SK-MEL-5 (cell line): ENCODE measurements at places on chromosomes 6 and 20. TPM values are rescaled to one million over a fixed set of nuclear protein-coding genes. Genes with fewer than 3 reads are reported as not detected.

DNA sequence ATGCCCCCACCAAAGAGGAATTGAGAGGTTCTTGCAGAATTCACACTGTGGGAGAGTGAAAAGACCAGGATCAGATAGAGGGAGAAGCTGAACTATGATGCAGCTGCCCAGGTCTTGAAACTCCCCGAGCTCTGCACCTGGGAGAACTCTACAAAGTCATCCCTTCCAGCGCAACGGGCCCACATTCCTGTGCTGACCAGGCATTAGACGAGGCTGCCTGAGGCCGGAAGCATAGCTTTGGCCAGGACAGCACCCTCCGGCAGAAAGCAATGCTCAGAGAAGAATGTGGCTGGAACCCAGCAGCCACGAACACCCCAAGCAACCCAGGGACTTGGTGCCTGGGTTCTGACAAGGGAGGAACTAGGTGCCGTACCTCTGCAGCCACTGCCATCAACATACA is 281.5 kb upstream of the CDH4 start:
- DNase-seq = no peak

DNA sequence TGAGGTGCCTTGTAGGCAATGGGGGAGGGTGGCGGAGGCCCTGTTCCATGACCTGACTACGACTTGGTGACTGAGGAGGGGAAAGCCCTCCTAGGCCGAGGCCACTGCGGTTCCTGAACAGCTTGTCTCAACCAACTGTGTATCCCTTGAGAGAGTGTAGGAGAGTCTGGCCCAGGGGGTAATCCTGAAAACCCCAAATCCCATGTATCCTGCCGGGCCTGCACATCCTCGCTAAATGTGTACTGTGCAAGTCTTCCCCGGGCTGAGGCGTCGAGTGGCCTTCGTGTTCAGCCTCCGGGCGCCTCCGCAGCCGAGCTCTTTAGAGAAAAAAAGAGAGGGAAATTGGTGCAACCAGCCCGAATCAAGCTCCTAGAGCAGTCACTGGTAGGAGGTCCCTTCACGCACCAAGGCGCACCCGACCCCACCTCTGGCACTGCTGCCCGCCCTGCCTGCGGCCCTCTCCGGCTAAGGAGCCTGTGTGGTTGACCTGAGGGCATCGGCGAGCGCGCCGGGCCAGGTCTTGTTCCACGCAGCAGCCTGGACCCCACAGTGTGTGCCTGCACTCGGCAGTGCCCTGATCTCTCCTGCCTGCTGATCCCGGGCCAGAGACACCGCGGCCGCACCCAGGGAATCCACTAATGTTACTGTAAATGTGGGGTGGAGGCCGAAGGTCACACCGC is 7.3 kb downstream of the SIM1 start:
- DNase-seq = no peak

DNA sequence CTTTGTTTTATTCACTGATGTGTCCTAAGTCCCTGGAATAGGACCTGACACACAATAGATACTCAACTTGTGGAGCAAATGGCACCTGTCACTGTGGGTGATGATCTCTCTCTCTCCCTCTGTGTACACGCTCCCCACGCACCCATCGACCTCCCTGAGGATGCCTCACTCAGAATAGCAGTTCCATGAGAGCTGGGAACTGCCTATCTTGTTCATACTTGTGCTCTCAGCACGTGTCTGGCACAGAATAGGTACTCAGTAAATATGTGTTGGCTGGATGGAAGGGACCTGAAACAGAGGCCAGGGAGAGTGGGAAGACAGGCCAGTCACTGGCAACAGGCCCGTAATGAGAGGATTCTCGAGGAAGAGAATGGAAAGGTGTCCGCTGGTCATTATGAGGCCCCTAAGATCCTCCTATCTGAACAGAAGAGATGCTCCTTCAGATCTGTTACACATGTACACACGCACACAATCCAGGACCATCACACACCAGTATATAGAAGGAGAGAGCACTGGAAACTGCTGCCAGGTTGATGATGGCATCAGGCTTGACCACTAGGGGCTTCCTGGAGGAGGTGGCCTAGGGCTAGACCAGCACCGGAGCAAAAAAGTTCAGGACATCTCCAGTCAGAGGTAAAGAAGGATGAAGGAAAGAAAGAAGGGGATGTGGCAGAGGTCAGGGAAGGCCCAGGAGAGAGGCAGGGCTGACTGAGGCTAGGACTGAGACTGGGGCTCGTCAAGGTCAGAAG is 30.9 kb downstream of the VEGFA start:
- no peak for DNase-seq

- no peak for DNase-seq
Measured at GRCh38 chr6:106253172-106253571, 72.4 kb downstream of the ATG5 start.

DNA sequence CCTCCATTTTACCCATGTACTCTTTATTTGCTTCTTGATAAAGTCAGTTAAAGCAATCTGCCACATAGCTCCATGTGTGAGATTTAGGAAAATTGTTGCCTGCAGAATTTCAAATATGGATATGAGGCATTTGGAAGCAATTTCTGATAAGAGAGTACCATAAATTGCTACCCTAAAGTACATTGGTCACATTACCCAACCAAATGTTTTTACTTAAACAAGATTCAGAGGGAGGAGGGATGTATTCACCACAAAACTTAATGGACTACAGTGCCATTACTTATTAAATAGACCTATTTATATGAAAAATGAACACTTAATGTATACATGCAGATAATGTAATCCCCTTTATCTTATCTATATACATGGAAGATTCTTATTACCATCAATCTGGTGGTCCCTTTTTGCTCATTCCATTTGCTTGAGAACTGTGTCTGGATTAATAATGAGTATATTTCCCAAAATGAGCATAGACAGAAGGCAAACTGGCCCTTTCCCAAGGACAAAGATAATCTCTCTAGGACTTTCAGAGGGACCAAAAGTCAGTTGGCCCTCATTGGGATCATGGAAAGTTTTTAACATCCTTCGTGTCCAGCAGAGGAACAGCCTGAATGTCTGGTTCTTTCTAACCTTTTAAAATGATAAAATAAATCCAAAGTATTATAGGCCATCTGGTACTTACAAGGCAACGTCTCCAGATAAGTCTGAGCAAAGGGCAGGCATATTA is 526.4 kb downstream of the CBLN4 start:
- DNase-seq = no peak

- DNase-seq = no peak
Measured at GRCh38 chr6:101232961-101233360, 160.5 kb upstream of the GRIK2 start.

DNA sequence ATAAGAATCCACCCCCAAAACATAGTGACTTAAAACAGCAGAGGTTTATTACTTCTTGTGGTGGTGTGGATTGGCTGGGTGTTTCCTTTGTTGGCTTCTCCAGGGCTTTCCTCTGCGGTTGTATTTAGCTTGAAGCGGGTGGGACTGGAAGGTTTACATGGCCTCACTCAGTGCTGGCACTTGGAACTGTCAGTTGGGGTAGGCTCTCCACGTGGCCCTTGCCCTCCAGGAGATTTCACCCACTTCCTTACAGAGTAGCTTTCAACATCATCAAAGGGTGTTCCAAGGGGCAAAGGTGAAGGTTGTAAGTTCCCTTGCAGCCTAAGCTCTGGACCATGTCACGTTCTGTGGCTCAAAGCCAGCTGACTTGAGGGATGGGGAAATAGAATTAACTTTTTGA is 32.5 kb upstream of the NKX2-2 start:
- no peak for DNase-seq

DNA sequence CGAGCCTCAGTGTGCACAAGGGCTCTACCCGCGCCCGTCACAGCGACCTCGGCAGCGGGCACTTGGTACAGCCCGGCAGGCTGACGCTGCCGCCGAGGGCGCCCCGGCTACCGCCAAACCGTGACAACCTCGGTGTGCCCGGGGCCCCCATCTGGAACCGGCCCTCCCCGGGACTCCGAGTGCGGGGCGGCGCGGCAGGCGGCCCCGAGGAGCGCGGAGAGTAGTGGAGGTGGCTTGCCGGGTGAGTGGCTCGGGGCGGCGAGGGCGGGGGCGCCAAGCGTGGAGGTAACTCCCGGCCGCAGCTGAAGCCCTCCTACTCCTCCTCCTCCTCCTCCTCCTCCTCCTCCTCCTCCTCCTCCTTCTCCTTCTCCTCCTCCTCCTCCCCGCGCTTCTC is at the start of gene ISM1:
Gene ISM1 (plus strand): TSS at position 371 of the 394 bp plus-strand sequence. CDS start 503 bp downstream, outside the sequence.
- DNase-seq = no peak

GRCh38 chr6:75563032-75563431 is 38.6 kb upstream of the SENP6 start:
- peak; percentile 78 for DNase-seq

- DNase-seq = no peak
Measured at GRCh38 chr6:80249897-80250296, 143.4 kb downstream of the BCKDHB start.

DNA sequence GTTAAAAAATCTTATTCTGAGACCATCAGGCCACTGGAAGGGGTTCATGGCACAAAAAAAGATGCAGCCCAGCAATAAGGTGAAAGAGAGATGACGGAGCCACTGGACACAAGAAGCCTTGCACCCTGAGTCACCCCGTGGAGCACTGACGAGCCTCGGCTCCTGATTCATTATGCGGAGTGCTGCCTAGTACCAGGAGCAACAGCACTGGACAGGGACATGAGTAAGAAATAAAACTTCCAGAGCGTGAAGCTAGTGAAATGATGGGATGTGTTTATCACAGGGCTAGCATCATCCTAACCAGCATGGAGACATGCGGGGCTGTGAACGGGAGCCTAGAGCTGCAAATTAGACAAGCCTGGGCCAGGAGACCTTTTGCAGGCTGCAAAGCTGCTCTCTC is 53.3 kb downstream of the RNASET2 start:
- DNase-seq = no peak

GRCh38 chr20:61024390-61024789 is 227.7 kb upstream of the CDH4 start:
- DNase-seq = no peak

DNA sequence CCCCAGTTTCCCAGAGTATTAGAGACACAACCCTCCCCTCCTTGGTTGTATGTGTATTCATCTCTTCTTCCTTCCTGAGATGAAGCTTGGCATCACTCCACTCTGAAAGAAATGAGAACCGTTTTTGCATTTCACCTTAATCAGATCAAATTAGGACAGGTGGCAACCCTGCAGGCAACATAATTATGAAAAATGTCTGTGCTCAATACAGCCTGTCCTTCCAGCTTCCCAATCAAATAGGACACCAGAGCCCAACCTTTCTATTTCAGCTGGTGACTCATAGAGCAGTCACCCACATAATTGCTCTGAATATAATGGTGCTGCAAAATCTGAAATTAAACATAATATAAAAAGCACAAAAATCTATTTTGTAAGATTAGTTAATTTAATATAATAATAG is 310.2 kb upstream of the AGPAT4 start:
- no peak for DNase-seq

DNA sequence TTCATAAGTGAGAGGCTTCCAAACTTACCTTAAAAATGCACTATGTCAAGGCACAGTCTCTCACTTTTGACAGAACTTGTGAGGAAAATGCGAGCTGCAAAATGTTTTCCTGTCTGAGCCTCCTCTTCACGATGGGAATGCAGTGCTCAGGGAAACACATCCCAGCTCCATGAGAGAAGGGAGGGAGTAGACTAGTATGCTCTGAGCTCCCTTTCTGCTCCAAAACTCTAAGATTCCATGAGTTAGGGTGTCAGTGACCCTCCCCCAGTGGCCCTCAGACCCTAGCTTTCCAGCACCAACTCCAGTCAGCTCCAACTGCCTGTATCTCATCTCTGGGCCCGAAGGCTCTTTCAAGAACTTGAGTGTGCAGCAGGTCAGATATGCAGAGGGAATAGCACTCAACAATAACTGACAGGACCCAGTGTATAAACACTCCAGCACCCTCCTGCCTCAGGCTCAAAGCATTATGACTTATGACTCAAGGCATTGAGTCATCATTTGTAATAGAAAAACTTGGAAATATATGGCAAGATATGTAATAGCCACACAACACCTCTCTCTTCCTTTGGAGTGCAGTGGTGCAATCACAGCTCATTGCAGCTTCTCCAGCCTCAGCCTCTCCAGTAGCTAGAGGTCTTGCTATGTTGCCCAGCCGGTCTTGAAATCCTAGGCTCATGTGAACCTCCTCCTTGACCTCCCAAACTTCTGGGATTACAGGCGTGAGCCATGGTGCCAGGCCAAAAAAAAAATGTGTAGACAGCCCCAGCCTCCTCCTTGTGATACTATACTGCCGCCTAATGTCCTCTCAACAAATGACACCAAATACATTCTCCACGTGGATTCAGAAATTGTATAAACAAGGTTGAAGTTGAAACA is 16.7 kb upstream of the ENTPD6 start:
- peak; percentile 80 for DNase-seq

Gene KIF13A
- total RNA-seq = 44.6 and 46.2 TPM in 2 replicates

Gene GINM1
- 28.1 and 29.0 TPM in 2 replicates for total RNA-seq

Gene GLP1R
- total RNA-seq = not detected in 2 replicates

Gene C20orf144
- total RNA-seq = not detected in 2 replicates

Gene CCDC170
- total RNA-seq = not detected in 2 replicates

Gene CGA
- 0.55 TPM in 1 of 2 replicates, not detected in the other for total RNA-seq

Gene SERAC1
- 6.6 and 6.7 TPM in 2 replicates for total RNA-seq

Gene ARFGEF3
- 0.82 and 0.85 TPM in 2 replicates for total RNA-seq

Gene OR2J2
- total RNA-seq = not detected in 2 replicates

Gene HTR1B
- not detected in 2 replicates for total RNA-seq

Gene ZBP1
- 0.16 TPM in 1 of 2 replicates, not detected in the other for total RNA-seq
